ENCODE measurements at places on chromosomes 6 and 20.

GRCh38 chr6:65557224-65557623 lies 149.8 kb downstream of the EYS start:
- DNase-seq = no peak

DNA sequence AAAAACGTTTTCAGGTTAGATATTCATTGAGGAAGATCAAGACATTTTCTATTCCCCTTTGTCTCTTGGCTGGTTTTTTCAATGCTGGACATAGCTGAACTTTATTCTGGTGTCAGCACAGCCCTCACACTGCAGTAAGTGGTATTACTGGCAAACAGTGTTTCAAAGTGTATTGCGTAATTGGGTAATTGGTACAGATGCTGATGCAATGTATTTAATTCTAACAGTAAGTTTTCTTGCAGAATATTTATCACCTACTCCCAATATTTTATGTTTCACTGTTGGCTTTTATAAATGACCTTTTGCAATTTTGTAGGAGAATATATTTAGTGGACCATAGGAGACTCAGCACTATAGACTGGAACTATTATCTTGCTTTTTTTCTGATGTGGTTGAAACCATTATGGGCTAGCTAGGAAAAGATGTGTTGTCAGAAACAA lies 287.6 kb upstream of the SOX4 start:
- DNase-seq = no peak

GRCh38 chr6:158808941-158809678 lies 10.1 kb downstream of the EZR start:
- no peak for DNase-seq

GRCh38 chr6:36065916-36066315 lies 38.3 kb downstream of the MAPK14 start:
- DNase-seq = no peak

DNA sequence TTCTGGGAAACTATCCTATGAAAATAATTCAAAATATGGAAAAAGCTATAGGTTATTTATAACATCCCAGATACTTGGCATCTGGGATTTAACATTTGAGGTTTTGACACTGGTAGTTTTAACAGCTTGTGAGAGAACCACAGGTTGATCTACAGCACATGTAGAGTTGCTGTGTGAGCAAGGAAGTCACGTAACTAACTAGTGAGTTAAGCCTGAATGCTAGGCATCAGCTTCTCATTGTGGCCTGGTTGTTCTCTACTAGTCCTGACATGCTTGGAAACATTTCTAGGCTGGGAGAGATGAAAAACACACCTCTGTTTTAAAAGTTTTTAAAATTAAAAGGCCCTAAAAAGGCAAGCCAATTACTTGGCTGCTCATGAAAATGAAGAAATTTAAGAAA lies 28.2 kb downstream of the ESF1 start:
- no peak for DNase-seq

DNA sequence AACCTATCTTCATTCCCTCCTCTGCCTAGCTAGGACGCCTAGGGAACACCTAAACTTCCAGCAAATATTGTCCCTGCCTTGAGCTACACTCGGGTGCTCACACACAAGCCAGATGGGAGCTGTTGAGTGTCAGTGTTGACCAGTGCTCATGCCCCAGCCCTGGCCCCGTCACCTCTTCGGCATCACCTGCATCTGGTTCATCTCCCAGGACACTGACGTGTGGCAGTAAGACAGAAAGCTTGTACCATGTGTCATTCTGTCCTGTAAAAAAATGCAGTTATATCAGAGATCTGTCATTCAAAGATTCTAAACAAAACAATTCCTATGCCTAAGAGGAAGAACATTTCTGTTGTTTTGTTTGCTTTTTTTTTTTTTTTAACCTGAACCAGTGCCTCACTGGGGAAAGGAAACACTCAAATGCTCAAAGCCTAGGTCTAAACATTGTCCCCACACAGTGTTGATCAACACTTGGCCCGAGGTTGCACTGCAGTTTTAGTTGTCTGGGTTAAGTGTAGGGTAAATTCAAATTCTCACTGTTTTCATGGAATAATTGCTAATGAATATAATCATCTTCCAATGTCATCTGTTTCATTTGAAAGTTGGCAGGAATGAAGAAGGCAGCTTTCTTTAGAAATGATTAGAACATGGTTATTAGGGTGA lies 102.7 kb upstream of the SASH1 start:
- no peak for DNase-seq

GRCh38 chr20:19970256-19970765 lies 46.9 kb upstream of the NAA20 start:
- DNase-seq = no peak

DNA sequence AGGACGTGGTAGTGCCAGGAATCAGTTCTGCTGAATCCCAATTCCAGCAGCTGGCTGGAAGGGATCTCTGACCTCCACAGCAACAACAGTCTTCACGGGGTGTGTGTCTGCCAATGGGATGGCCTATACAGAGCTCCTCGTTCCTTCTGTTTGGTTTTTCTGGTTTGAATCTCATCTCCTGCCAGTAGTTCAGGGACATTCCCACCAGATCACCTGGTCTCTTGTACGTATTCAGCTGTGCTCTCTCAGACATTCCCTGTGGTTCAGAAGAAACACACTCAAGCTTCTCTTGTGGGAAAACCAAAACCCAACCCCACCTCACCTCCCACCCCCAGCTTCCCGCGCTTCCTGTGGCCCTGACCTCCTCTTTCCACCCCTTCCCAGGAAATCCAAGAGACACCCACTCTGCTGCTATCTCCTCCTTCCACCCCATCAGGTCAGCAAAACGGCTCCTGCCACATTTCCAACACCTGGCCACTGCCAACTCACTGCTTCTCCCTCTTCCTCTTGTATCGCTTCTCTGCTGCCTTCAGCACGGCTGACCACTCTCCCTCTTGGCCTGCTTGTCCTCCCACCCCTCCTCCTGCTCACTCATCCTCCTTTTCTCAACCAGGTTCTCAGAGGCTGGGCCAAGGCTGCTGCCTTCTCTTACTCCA lies 63.3 kb upstream of the PTGIS start:
- DNase-seq = no peak

DNA sequence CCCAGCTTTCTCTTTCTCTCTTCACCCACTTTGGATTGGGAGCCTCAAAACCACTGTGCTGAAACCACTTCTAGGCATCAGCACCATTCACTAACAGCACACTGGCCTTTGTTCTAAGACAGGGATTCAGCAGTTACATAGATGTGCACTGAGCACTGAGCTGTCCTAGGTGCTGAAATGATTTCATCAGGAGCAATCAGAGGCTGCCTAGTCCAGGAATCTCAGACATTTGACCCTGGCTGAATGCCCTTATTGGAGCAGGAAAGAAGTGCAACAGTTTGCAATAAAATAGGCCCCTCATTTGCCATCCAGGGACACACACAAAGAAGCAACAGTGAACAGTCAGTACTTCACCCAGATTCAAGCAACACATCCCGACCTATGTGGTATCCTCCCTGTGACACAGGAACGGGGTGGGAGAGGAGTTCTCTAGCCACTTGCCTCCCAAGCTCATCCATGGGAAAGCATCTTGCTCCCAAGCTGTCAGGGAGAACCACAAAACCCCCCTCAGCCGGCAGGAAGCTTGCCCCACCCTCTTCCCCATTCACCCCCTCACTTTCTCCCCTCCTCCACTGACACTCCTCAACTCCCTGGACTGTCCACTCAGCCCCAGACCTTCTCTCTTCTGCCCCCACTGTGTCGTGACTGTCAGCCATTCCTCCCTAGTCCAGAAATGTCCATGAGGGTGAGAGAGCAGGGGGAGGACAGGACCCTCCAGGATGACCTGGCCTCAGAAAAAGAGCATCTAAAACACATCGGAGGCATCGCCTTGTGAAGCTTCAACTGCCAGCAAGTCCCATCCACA lies 304.4 kb downstream of the PREX1 start:
- no peak for DNase-seq

- no peak for DNase-seq
Observed at GRCh38 chr6:139030228-139030963, 1.9 kb downstream of the ABRACL start.

DNA sequence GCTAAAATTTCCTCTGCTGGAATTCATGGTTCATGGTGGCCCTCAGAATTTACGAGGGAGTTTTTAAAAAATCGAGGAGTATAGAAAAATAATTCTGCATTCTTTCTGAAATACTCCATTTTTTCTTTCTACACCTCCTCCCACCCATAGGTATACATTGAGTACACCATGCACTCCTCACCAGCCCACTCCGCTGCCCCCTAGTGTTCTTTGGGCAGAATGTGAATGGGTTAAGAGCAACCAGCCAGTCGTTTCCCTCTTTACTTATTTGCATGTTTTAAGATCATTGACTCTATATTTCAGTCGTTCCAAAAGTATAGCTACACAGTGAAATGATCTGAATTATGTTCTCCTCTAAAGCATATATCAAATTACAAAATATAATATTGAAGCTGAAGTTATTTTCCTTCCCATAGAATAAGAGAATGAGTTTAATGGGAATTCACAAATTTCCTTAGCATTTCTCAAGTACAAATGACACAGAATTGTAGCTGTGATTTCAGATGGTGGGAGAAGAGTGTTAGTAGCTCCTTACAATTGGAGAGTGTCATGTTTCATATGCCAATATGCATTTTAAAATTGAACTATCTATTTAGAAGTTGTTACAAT lies 977.7 kb upstream of the SLC35B3 start:
- no peak for DNase-seq

GRCh38 chr6:45367999-45368398 lies 9.7 kb downstream of the SUPT3H start:
- DNase-seq = no peak

- peak; percentile 60 for DNase-seq
Observed at GRCh38 chr6:41591859-41592502, 45.8 kb downstream of the FOXP4 start.

GRCh38 chr6:24664046-24664987 lies 2.4 kb downstream of the TDP2 start:
- DNase-seq = no peak

DNA sequence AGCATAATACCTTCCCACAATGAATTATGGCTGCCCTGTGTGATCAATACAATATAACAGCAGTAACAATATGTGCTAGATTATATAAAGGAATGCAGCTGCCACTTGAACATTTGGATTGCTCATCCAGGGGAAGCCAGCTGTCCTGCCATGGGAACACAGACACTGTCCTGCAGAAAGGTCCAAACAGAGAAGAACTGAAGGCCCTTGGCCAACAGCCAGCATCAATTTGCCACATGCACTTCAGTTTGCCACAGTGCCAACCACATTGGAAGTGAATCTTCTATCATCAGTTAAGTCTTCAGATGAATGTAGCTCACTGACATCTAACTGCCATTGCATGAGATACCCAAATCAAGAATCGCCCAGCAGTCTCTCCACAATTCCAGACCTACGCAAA lies 332.4 kb downstream of the PRKN start:
- DNase-seq = no peak

GRCh38 chr6:108760126-108761050 lies 87.8 kb upstream of the ARMC2 start:
- DNase-seq = no peak

DNA sequence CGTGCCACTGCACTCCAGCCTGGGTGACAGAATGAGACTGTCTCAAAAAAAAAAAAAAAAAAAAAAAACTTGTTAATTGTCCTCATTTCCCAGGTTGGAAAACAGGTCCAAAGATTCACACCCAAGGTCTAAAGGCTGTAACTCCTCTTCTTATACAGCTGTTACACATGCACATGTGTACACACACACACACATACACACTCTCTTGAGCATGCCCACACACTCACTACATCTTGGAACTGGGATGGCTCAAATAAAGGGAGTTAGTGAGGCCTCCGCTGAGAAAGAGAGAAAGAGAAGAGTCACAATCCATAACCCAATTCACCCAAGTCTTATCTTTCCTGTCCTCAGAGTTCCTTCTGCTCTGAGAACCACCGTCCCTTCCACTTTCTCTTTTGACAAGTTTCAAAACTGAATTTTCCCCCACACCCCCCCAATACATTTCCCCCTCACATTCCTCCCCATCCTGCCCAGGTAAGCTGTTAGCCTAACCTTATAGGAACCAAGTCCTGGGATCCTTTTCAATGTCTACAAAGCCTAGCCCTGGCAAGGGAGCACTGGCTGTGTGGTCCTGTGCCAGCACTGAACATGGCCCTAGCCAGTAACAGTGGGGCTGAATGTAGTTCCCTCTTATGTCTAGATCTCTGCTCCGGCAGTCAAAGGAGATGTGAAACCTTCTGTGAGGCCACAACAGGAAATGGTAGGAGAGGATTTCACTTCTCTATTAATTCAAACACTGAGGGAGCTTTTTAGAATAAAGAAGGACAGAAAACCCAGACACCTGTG lies 3.2 kb upstream of the HLA-DMB start:
- no peak for DNase-seq

DNA sequence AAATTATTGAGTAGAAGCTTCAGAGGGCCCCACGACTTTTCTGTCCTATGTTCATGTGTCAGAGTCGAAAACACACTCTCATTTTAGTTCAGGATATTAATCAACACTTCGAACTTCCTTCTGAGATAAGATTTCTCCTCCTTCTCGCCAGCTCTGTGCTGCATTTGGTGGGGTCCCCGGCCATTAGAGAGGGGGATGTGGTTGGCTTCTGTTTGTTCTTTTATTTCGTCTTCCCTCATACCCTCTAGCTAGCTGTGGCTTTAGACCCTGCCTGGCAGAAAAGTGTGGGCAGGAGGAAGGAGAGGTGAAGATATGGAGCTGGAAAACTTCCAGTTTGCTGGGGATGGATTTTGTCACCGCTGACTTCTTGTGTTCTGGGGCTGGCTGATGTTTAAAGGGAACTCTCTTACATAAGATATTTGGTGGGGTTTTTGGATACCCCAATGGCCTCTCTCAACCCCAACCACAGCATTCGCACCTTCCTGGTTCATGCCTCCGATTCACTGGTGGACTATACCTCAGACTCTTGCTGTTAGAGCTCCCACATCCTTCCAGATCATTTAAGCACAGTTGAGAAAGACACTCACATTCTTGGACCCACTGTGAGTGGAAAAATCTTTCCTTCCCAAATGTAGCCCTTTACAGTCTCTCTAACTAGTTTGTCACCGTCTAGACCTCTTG lies 30.7 kb upstream of the TMX4 start:
- DNase-seq = no peak

GRCh38 chr20:4045741-4046140 lies 30.4 kb upstream of the RNF24 start:
- no peak for DNase-seq

- DNase-seq = no peak
Observed at GRCh38 chr6:133131621-133132465, 109.3 kb upstream of the EYA4 start.

Data from activated T-helper 1 cell treated with Interleukin-2 at 50 U/mL for 16 hours (primary cell).